GM13976 (cell line): ENCODE measurements at places on chromosomes 6 and 20.

DNA sequence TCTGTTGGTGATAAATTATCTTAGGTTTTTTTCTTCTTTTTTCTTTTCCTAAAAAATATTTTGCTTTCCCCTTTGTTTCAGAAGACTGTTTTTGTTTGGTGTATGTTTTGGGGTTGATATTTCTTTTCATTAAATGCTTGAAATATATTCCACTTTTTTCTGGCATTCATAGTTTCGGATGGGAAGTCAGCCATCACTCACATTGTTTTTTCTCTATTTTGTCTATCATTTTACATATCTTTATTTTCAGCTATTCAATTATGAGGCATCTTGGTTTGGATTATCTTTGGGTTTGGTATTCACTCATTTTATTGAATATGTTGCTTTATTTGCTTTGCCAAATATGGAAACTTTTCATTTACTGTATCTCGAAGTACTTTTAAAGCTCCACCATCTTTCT is 600.5 kb upstream of the EYS start:
- DNase-seq: no peak

DNA sequence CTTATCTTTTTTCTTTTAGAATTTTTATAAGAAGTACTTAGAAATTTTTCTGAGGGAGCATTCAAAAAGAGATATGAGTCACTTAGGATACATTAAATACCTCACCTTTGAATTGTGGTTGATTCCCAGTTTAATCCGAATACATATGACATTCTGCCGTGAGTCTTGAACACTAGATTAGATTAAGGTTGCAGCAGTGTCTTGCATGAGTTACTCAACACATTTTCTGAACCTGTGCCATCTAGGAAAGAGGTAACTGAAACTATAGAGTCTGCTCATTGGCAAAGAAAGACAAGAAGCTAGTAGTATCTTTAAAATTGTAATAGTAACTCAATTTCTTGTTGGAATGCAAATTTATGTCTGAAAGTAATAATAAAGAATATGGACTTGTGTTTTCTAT is 14.9 kb downstream of the PEX3 start:
- DNase-seq: no peak

- no peak for DNase-seq
These were observed 179.1 kb downstream of the SOD2 start for GRCh38 chr6:159513914-159514313.

GRCh38 chr6:29752451-29753308 is 29.4 kb downstream of the HLA-F start:
- DNase-seq: peak; percentile 89

- no peak for DNase-seq
These were observed 429.1 kb downstream of the ADGRB3 start for GRCh38 chr6:69064226-69064625.

DNA sequence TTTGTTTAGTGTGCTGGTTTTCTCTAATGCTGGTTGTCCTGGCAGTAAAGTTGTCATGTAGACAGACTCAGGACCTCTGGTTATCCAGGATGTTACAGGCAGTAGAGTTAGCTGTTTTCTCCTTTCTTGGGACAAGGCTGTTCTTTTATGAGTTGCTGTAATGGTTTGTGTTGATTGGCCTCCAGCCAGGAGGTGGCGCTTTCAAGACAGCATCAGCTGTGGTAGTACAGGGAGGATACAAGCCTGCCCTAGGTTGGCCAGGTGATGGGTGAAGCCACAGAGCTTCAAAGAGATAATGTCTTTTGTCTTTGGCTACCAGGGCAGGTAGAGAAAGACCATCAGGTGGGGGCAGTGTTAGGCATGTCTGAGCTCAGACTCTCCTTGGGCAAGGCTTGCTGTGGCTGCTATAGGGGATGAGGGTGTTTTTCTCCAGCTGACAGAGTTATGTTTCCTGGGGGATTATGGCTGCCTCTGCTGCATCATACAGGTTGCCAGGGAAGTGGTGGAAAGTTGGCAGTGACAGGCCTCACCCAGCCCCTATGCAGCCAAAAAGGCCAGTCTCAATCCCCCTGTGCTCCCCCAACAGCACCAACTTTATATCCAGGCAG is 127.2 kb upstream of the TAB2 start:
- no peak for DNase-seq

DNA sequence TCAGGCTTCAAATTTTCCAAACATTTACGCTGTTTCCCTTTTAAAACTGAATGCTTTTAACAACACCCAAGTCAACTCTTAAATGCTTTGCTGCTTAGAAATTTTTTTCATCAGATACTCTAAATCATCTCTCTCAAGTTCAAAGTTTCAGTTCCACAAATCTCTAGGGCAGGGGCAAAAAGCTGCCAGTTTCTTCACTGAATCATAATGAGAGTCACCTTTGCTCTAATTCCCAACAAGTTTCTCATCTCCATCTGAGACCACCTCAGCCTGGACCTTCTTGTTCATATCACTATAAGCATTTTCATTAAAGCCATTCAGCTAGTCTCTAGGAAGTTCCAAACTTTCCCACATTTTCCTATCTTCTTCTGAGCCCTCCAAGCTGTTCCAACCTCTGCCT is 69.1 kb downstream of the RNF217 start:
- DNase-seq: no peak

DNA sequence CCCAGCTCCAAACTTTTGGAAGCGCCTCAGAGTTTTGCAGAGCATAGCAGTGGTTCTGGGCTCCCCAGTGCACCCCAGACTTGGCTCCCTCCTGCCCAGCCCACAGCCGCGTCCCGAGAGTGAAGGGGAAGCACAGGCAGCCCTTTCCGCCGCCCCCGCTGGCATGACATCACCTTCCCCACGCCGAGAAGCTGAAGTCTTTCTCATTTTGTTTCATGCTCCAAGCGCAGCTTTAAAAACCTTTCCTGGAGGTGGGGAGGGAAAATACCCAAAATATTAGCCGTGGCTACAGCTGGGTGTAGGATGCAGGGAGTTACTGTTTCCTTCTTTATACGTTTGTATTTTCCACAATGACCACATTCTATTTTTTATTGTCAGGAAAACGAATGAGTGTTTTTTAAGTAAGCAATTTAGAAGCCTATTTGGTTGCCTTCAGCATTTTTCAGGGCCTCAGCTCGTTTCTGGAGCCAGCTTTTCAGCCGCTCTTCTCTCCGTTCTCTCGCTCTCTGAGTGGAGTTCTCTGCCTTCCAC is 72.9 kb downstream of the SNX5 start:
- DNase-seq: peak; percentile 78

GRCh38 chr20:61437280-61438206 is 185.5 kb downstream of the CDH4 start:
- DNase-seq: no peak

GRCh38 chr20:44219170-44219730 is 8.7 kb upstream of the OSER1 start:
- DNase-seq: no peak

DNA sequence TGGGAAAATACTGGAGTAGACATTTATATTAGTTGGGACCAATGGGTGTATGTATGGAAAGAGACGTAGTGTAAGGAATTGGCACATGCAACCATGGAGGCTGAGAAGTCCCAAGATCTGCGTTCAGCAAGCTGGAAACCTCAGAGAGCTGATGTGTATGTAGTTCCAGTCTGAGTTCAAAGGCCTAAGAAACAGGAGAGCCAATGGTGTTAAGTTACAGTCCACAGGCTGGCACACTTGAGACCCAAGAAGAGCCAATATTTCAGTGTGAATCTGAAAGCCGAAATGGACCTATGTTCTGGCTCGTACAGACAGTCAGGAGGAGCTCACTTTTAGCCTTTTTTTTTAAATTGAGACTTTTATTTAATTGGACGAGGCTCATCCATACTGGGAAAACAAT is 244.2 kb downstream of the CDKAL1 start:
- DNase-seq: no peak

DNA sequence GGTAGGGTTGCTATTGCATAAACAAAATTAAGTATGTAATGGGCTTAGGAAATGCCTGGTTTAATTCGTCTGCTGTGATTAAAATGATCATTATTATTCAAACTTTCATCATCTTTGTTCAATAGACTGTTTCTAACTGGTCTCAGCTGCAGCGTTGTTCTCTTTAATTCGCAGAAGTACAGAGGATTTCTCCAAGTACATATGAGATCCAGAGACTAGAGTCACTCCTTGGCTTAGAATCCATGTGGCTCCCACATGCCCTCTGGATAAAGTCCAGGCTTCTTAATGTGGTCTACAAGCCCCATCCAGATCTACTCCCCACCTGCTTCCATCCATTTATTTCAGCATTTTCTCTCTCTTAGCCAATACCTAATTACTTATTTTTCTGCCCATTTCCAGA is 1.1 kb upstream of the ZBTB24 start:
- DNase-seq: no peak

- no peak for DNase-seq
These were observed 109.8 kb upstream of the EMILIN3 start for GRCh38 chr20:41476446-41476845.

DNA sequence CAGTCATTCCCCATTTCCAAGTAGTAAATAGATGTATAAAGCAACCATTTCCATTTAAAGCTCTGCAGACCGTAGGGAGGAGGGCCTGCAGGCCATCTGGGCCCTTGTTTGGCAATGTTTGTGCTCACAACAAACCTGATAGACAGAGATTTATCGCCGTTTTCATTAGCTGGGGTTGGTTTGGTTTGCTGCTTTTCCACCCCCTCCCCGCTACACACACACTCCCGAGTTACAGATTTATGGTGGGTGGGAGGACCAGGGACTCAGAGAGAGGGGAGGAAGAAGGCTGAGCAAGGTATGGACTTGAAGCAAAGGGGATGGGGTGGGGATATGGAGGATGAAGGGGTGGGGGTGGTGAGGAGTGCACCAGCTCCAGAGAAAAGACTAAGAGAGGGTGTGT is 36.6 kb upstream of the FOXP4 start:
- DNase-seq: no peak

GRCh38 chr20:48619126-48620101 is 208.4 kb downstream of the PREX1 start:
- no peak for DNase-seq

DNA sequence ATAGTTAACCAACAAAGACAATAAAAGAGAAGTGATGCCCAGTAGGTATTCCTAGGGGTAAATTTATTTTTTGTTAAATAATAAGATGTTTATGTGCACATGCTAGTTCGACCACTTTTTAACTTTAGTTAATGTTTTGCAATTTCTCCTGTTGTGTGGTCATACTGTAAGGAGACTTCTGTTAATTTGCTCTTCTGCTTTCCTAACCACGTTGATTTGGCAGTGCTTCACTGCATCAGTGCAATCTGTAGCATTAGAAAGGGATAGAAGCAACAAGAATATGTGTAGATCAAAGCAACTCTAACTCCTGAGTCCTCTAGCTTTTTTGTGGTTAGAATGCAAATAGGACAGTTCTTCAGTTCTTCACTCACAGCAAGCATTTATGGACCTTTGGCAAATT is 13.9 kb downstream of the MYB start:
- no peak for DNase-seq

DNA sequence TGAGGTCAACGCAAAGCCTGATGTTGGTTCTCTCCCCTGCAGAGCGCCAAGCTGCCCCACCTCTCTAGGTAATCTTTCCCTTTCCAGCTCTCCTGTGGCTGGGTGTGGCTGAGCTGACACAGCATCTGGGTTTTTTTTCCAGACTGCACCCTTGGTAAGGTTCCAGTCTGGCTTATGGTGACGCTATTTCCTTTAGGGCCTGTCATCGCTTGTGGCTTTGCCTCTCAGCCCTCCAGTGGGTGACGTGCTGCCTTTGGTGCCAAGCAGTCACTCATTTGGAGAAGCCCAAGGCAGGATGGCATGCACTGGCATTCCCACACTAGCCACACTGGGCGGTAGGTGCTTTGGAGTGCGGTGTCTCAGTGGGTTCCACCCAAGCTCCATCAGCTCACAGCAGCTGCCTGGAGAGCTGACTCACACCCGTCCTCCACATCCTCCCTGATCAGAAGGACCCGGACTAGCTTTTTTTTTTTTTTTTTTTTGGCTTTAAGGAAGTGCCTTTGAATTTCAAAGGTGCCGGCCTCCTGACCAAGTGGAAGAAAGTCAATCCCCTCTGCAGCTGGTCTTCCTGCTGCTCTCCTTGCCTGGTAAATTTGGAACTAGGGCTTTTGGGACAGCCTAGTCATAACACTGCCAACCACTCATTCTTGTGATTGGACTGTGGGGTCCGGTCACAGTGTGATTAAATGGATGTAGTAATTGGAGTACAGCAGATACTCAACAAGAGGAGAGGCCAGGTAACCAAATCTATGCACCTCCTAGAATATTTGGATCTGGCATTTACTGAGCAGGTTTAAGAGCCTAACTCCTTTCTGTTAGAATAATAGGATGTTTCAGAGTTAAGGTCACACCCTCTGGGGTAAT is 153.6 kb downstream of the CD83 start:
- DNase-seq: no peak

GRCh38 chr20:58908941-58909340 is 56.4 kb downstream of the GNAS start:
- no peak for DNase-seq

DNA sequence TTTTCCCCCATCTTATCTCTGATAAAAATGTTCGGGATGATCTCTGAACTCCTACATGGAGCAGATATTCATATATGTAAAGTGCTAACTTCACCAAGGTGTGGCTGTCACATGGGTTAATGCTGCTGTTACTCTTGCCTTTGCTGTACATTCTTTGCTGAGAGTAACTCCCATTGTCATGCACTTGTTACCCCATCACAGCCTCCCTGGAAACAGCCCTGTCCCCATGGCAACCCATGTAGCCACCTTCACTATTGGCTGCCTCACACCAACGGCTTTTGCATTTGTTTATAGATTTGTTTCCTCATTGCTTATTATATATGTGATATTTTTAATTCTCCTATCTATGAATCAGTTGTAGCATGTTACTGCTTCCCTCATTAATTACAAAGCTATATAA is 17.3 kb upstream of the IBTK start:
- no peak for DNase-seq

DNA sequence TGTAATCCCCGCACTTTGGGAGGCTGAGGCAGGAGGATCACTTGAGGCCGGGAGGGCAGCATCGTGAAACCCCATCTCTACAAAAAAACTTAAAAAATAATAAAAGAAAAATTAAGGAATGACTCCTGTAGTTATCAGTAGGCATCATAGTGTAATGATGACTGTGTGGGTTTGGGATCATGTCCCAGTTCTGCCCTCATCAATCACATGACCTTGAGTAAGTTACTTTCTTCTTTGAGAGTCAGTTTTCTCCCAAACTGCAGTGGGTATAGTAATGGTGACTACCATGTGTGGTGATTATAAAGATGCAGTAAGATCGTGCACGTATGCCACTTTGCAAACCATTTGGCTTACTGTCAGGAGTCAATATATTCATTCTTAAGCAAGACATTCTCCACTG is 89.2 kb downstream of the TXNDC5 start:
- no peak for DNase-seq

- DNase-seq: no peak
These were observed 99.1 kb upstream of the DUSP22 start for GRCh38 chr6:193180-193579.
